ENCODE measurements at places on chromosomes 5 and 9.

- no peak overlapping the region for H3K27ac ChIP-seq
- peaks cover 9% of the 10 kb centered on the region for H3K4me1 ChIP-seq
- no peak for DNase-seq
- 0 out of 3 replicates have a peak overlapping the region, but pooled peaks have one; percentile 31 for H3K4me3 ChIP-seq
Measured at GRCh38 chr5:171806976-171807747, 21.5 kb downstream of the SMIM23 start.

- no peaks in the 10 kb centered on the region for H3K4me1 ChIP-seq
- no peaks in the 10 kb centered on the region for H3K36me3 ChIP-seq
- no peaks in the 10 kb centered on the region for H3K27me3 ChIP-seq
- DNase-seq: no peak
Measured at GRCh38 chr5:143865426-143866025, 53.6 kb downstream of the HMHB1 start.

- H3K4me3 ChIP-seq: no peak overlapping the region
- H3K27me3 ChIP-seq: no peaks in the 10 kb centered on the region
- no peak overlapping the region for H3K27ac ChIP-seq
- no peaks in the 10 kb centered on the region for H3K36me3 ChIP-seq
- DNase-seq: no peak
Measured at GRCh38 chr9:91902475-91903125, 47.4 kb downstream of the ROR2 start.

GRCh38 chr9:4815381-4815956 lies 22.7 kb downstream of the RCL1 start:
- peaks cover 5% of the 10 kb centered on the region for H3K36me3 ChIP-seq
- H3K4me1 ChIP-seq: no peaks in the 10 kb centered on the region
- no peak overlapping the region for H3K4me3 ChIP-seq
- no peak overlapping the region for H3K27ac ChIP-seq
- no peaks in the 10 kb centered on the region for H3K27me3 ChIP-seq

DNA sequence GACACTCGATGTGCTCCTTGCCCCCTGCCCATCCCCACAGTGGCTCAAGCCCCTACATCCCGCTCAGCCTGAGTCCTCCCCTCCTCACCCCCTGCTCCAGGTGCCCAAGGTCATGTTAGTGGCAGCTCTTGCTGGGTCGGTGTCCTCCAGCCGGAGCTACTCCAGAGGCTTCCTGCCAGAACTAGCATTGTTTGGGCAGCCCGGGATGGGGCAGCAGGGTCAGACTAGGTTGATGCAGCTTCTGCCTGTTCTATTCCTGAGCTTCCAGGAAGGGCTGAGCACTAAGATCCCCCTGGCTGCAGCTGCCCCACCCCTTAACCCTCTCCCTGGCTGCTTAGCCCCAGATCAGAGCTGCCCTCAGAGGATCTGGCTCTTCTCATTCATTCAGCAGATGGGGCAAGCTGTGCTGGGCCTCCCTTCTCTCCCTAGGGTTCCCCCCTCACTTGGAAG lies 671 bp downstream of the RGS14 start:
- H3K27ac ChIP-seq: no peak overlapping the region
- H3K4me1 ChIP-seq: peaks cover 4% of the 10 kb centered on the region
- DNase-seq: no peak
- H3K36me3 ChIP-seq: no peaks in the 10 kb centered on the region
- no peaks in the 10 kb centered on the region for H3K27me3 ChIP-seq

DNA sequence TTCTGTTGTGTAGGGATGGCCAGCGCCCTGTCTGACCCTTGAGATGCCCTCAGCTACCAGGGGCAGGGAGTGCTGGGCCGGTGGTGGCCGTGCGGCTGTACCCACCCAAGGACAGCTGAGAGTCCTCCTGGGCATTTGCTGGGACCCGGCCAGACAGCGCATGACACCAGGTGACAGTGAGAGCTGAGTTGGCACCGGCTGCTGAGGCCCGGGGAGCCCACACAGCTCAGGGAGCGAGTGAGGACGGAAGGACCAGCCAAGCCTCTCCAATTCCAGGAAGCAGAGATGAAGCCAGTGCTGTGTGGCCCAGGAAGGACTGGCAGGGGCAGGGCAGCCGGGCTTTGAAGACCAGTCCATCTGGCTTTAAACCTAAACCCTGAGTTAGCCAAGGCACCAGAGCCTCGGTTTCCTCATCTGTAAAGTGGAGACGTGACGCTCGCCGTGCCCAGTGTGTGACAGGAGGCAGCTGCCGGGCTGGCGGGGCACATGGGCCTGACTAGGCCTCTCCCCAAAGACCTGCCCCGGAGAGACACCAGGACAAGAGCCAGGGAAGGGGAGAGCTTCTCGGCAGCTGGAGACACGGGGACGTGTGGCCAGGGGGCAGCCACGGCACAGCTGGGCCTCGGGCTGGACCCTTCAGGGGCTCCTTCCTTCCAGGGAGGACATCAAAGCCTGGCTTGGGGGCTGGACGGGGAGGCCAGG lies 3.0 kb upstream of the AGPAT2 start:
- no peaks in the 10 kb centered on the region for H3K36me3 ChIP-seq
- H3K4me1 ChIP-seq: no peaks in the 10 kb centered on the region
- no peaks in the 10 kb centered on the region for H3K27me3 ChIP-seq
- no peak overlapping the region for H3K27ac ChIP-seq
- no peak overlapping the region for H3K4me3 ChIP-seq
- no peak for DNase-seq

DNA sequence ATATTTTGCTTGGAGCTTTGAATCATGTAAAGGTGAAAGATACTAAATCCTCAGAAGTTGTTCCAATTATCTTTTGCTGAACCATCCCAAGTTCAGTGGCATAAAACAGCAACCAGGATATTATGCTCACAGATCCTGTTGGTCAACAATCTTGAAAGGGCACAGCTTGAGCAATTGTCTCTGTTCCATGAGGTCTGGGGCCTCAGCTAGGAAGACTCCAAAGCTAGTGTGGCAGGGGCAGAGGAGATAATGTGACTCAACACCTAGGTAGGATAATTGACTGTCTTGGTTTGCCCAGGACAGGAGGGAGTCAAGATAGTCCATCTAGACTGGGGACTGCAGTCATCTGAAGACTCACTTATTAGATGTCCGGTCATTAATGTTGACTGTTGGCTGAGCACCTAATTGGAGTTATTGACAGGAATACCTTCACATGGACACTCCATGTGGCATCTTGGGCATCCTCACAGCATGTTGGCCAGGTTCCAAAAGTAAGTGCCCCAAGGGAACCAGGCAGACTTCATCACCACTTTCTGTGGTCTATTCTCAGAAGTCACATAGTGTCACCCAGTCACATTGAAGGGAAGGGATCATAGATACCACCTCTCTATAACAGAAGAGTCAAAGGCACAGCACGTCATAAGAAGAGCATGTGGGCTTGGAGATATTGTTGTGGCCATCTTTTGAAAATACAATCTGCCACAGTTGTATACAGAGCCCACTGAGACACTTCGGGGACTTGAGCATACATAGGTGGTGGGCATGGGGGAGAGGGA lies 88.4 kb upstream of the GPBP1 start:
- H3K36me3 ChIP-seq: no peaks in the 10 kb centered on the region
- H3K27ac ChIP-seq: no peak overlapping the region
- no peaks in the 10 kb centered on the region for H3K4me1 ChIP-seq
- H3K4me3 ChIP-seq: no peak overlapping the region

- no peak overlapping the region for H3K4me3 ChIP-seq
- H3K36me3 ChIP-seq: no peaks in the 10 kb centered on the region
- no peaks in the 10 kb centered on the region for H3K27me3 ChIP-seq
Measured at GRCh38 chr5:156208271-156208670, 118.7 kb upstream of the SGCD start.

DNA sequence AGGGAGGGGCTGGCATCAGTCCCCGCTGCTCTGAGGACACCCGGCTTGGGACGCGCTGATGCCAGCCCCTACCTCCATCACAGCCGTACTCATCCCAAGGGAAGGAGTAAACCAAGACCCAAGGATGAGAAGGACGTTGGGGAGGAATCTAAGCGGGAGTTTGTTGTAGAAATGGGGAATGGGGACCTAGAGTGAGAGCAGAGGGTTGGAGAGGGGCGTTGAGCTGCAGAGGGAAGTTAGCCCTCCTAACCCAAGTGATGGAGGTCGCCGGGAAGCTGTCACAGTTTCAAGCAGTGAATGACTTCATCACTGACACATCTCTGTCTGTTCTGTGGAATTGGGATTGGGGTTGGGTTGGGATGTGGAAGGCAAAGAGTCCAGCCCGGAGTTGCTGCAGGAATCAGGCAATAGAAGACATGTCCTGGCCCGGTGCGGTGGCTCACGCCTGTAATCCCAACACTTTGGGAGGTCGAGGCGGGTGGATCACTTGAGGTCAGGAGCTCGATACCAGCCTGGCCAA lies 759 bp upstream of the SUSD1 start:
- H3K27me3 ChIP-seq: no peaks in the 10 kb centered on the region
- H3K4me3 ChIP-seq: peak overlapping the region; percentile 89
- H3K27ac ChIP-seq: no peak overlapping the region
- no peaks in the 10 kb centered on the region for H3K36me3 ChIP-seq
- peaks cover 12% of the 10 kb centered on the region for H3K4me1 ChIP-seq
- no peak for DNase-seq

- H3K27me3 ChIP-seq: no peaks in the 10 kb centered on the region
- DNase-seq: no peak
- H3K4me3 ChIP-seq: no peak overlapping the region
Measured at GRCh38 chr9:94135222-94135621, 51.0 kb downstream of the PTPDC1 start.

- no peaks in the 10 kb centered on the region for H3K4me1 ChIP-seq
- H3K36me3 ChIP-seq: no peaks in the 10 kb centered on the region
- H3K27ac ChIP-seq: no peak overlapping the region
- no peaks in the 10 kb centered on the region for H3K27me3 ChIP-seq
- no peak for DNase-seq
Measured at GRCh38 chr9:99851500-99851822, 29.8 kb downstream of the NR4A3 start.

DNA sequence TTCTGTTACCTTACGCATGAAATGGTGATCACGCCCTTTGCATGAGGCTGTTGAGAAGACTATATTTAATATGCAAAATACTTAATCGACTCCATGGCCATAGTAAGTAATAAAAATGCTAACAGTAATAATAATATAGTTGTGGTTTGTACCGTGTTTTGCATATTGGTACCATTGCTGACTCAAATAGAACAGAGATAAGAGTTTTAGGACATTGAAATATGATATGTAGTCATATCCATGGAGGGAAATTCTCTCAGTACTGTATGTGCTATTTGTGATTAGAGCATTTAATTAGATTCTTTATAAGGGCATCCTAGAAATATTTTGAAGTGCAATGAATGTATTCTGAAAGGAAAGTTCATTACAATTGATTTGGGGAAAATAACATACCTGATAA lies 41.9 kb downstream of the CFAP90 start:
- H3K36me3 ChIP-seq: peaks cover 17% of the 10 kb centered on the region
- no peak overlapping the region for H3K27ac ChIP-seq
- H3K4me1 ChIP-seq: no peaks in the 10 kb centered on the region

DNA sequence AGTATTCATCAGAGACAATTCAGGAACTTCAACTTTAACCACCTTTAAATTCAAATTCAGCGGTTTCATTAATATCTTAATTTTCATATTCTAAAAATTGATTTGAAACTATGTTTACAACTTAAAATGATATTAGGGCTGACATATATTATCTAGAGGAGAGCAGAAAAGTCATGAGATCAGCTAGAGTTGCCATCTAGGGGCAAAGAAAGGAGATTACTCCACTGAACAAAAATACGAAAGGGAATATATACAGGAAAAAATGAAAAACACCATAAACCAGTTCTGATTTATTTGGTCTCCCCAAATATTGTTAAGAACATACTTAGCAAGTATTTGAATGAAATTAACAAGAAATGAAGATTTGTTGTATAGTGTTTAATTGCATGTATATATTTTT lies 946.3 kb downstream of the DTWD2 start:
- H3K4me3 ChIP-seq: no peak overlapping the region
- no peaks in the 10 kb centered on the region for H3K36me3 ChIP-seq
- H3K27ac ChIP-seq: no peak overlapping the region
- no peak for DNase-seq
- H3K4me1 ChIP-seq: no peaks in the 10 kb centered on the region
- H3K27me3 ChIP-seq: no peaks in the 10 kb centered on the region

DNA sequence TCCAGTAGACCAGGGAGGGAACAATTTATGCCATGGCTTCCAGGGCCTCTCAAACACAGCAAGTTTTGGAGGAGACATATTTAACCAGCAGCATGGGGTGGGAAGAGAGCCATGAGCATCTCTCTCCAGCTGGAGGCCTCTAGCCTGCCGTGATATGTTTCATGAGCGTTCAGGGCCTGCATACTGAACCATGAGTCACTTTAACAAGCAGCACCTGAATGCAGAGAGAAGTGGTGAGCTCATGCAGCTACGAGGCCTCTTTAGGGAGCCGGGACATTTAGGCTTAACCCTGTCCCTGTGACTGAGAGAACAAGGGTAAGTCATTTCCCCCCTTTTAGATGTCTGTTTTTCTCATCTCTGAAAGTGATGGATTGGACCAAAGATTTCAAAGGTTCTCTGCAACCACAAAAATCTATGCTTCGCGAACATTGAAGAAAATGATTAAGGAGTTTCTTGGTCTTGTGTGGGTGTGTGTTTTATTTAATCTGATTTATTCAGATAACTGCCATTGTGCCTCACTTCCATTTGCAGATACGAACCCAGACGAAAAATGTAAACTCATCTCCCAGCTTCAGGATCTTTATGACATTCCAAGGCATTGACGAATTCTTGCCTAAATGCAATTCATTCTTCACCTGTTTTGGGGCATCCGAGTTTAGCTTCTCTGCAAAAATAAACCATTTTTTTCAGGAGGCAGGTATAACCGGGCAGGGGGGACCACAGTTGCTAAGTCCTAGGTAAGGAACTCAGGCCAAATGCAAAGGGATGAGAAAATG lies 157.0 kb downstream of the GABBR2 start:
- H3K4me1 ChIP-seq: no peaks in the 10 kb centered on the region
- H3K36me3 ChIP-seq: no peaks in the 10 kb centered on the region

DNA sequence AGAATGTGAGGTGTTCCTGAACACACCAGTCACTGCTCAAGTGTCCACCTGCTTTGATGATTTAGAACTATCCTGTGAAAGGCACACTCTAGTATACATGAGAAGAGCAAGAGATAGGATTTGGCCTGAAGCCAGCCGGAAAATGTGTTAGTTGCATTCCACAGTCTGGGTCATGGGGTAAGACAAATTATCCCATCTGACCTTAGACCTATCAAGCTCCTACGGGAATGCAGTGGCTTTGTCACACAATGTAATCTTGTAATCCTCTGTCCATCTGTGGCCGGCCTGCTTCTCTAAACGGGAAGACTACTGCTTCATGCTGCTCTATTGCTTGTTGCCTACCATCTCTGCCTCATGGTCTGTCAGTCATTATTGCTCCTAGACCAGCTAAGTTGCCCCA lies 92.4 kb upstream of the PRRC1 start:
- no peak overlapping the region for H3K27ac ChIP-seq
- peaks cover 29% of the 10 kb centered on the region for H3K36me3 ChIP-seq
- no peak overlapping the region for H3K4me3 ChIP-seq
- no peaks in the 10 kb centered on the region for H3K4me1 ChIP-seq
- DNase-seq: no peak

DNA sequence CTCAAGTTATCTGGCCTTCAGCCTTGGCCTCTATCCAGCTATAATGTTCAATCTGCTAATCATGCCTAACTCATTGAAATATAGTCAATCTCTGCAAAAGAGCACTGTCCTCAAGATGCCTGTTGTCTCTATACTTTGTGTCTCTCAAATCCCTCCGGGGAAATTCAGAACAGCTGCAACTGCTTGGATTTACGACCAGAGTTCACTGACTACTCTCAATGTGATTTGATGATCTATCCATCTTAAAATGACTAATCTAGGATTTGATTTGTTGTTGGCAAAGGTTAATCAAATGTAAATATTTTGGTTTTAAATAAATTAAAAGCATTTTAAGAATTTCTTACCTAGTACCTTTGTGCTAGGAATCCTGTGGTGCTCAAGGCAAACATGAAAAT lies 40.9 kb downstream of the SVEP1 start:
- no peak overlapping the region for H3K4me3 ChIP-seq
- H3K36me3 ChIP-seq: no peaks in the 10 kb centered on the region
- H3K27ac ChIP-seq: no peak overlapping the region
- H3K27me3 ChIP-seq: no peaks in the 10 kb centered on the region
- peaks cover 2% of the 10 kb centered on the region for H3K4me1 ChIP-seq

All from H9 (cell line).